ENCODE measurements at places on chromosomes 6 and 20.

DNA sequence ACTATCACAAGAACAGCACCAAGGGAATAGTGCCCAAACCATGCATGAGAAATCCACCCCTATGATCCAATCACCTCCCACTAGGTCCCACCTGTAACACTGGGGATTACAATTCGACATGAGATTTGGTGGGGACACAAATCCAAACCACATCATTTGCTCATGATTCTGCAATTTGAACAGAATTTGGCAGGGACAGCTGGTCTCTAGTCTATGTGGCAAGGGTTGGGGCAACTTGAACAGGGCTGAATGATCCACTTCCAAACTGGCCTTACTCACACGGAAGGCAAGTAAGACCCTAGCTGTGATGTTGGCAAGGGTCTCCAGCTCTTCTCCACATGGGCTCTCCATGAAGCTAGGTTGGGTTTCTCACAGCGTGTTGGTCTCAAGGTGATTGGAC lies 10.1 kb upstream of the FKBP5 start:
- no peak for DNase-seq

DNA sequence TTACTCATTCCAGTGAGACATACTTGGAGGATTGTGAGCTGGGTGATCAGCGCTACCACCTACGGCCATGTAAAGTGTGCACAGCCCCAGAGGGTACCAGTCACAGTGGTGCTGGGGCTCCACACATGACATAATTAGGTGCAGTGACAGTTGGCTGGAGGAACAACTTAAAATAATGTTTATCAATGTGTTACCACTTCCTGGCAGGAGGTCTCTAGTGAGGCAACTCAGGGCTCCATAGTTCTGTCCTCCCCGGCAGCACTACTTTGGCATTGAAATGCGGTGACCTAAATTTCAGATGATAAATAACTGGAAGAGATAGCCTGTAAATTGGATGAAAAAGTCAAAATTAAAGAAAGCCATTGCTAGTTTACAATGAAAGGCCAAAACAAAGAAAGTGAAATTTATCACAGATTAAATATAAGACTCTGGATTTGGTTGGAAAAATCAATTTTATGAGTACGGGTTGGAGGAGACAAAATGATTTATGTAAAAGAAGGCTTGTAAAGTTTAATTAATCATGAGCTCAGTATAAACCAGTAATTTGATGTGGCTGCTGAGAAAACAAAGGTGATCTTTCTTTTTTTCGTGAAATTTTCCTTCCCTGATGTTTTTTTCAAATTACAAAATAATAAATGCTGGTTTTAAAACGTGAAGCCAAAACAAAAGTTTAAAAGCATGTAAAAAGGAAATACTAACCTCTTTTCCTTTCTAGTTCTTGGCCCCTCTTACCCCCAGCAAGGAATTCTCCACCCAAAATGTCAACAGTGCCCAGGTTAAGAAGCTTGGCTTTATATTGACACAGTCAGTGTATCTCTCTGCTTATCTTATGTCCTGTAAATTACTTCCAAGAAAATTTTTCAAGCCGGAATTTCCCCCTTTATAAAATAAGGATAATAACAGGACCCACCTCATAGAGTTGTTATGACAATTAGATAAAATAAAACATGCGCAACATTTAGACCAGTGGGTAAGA lies 126.7 kb upstream of the NOX3 start:
- no peak for DNase-seq

GRCh38 chr20:41524980-41525613 lies 93.1 kb downstream of the CHD6 start:
- no peak for DNase-seq

DNA sequence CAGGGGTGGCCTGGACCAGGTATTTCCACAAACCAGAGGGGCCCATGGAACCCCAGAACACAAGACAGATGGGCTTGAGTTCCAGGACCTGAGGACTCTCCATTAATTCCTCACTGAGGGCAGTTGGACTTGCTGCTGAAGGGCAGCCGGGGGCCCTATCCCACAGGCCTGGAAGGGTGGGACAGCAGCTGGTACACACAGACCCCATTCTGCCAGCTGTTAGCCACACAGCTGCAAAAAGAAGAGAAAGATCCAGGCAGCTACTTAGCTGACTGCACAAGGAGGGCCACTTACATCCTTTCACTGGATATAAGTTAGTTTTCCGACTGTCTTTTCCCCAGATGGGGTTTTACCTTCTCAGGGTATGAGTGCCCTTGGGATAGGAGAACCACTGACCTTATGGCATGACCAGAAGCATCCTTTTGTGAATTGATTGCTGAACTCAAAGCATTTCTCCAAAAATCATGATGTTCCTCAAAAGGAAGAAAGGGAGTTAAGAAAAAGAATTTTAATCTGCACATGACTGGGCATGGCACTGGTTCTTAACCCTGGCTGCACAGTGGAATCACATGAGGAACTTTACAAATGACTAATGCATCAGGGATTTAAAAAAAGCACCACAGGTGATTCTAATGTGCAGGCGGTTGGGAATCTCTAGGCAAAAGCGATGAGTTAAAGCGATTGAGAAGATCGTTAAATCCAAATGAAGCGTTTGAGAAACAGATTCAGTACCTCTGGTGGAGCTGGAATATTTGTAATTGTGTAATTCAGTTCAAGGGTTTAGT lies 199.4 kb downstream of the TFAP2A start:
- no peak for DNase-seq

GRCh38 chr6:20688710-20689500 lies 154.6 kb downstream of the CDKAL1 start:
- DNase-seq, result no peak

DNA sequence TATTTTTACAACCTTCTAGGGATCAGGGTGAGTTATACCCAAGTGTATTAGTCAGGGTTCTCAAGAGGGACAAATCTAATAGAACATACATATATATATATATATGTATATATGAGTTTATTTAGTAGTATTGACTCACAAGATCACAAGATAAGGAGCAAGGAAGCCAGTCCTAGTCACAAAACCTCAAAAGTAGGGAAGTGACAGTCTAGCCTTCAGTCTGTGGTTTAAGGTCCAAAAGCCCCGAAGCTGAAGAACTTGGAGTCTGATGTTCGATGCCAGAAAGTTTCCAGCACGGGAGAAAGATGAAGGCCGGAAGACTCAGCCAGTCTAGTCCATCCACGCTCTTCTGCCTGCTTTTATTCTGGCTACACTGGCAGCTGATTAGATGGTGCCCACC lies 632.7 kb upstream of the AGPAT4 start:
- no peak for DNase-seq

- DNase-seq, result no peak
These were observed 153.6 kb downstream of the NFATC2 start for GRCh38 chr20:51388756-51389542.

DNA sequence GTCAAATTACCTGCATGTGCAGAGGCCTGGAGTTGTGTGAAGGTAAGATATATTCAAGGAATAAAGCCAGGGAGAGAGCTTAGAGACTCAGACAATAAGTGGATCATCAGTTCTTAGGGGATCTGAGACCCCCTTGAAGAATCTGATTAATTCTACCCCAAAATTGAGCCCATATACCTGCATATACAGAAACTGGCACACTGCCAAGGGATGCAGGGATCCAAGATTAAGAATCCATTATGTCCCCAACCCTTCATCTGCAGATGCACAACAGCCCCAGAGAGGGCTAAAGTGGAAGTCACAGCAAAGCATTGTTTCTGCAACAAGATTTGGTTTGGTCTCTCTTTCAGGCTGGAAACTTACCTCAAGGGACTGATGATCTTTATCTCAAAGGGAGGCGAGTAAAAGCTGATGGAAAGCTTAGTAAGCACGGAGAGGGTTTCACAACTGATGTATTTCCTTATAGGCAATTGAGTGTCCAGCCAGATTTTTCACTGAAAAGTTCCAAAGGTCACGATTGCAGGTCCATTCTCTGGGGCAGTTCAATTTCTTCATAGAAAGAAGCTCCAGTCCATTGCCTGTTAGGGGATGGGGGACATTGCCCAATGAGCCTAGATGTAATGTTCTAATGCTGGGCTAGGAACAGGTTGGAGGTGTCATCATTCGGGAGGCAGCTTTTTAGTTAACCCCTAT lies 20.9 kb upstream of the STK35 start:
- no peak for DNase-seq

DNA sequence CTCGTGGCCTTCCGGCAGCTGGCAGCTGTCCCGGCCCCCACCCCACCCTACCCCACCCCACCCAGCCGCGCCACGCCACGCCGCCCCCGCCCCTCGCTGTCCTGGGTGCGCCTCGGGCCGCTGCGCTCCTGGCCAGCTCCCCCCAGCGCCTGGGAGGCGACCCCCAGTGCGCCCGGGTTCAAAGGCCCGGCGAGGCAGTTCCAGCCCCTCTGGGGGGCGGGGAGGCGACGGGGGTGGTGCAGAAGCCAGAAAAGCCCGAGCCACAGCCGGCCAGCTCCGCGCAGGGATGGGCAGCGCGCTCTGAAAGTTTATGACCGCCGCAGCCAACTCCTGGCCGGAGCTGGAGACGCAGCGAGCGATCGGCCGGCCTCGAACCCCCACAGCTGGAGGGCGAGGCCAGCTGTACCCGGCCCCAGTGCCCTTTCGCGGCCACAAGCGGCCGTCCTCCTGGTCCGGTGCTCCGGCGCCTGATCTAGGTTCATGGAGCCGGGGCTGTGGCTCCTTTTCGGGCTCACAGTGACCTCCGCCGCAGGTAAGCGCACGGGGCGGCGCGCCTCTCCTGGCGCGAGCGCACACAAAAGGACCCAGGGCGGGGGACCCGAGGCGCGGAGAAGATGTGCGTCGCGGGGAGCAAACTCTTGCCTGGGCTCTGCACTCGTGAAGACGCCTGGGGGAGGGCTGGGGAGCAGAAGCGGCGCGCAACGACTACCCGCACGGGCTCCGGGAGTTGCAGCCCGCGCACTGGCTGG lies at the start of gene EDN3:
Gene EDN3, plus strand, starts transcription at position 279 of the 749 bp plus-strand sequence. Its CDS starts 202 bp downstream, at position 481.
- DNase-seq, result no peak

GRCh38 chr6:21050935-21051334 lies 516.7 kb downstream of the CDKAL1 start:
- DNase-seq, result no peak

DNA sequence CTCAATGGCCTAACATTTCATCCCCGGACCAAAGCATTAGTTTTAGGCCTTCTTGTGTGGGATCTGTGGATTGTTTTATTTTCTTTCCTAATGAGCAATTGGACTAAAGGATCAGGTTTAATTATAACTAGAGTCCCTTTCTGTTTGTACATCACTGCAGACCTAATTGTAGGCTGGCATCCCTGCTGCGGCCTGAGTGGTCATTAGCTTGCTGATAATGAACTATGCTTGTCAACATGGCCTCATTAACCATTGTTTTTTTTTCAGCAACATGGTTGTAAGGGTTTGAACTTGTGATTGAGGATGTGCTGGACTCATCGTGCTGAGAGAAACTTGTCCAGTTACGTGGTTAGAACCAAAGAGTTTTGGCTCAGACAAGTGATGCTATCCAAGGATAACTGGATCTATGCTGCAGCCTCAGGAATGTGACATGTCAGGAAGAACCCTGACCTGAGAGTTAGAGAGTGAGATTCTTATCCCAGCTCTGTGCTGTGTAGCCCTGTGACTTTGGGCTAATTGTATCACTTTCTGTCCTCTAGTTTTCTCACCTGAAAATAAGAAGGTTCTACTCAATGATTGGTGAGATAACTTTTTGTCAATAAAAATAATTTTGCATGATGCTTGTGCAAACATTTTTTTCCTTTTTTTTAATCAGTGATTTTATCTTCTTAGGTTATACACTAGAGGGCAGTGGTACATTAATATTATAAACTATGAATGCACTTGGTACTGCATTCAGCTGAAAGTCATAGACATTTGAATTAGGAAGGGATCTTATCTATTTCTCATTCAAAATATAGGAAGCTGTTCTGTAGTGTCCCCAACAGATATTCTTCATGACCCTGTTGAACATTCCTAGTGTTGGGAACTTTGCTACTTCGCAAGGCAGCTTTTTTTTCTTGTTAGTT lies 140.9 kb downstream of the RNF144B start:
- DNase-seq, result no peak

DNA sequence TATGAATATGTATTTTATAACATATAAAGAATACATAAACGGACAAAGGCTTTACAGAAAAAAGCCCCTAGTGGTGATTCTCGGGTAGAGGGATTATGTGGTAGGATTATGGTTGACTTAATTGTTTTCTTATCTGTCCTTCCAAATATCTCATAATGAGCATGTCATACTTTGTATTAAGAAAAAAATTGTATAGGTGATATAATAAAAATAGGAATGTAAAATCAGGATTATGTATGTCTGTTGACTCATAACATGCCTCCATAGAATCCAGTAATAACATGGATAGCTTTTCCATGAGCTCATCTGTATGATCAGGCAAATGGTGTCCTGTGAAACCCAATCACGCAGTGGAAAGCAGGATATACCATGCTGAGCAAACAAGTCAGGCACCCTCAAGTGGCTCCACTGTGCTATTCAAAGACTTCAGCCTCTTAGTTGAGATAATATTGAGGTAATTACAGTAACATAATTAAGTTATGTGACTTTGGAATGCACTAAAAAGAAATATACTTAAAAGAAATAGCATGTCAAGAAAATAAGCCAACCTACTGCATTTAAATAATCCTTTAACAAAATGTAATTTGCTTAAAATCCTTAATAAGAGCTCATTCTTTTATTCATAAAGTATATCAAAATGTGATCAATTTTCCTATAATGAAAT lies 39.6 kb upstream of the PRELID3B start:
- DNase-seq, result no peak

- no peak for DNase-seq
These were observed 130.9 kb downstream of the DTNBP1 start for GRCh38 chr6:15531973-15532372.

DNA sequence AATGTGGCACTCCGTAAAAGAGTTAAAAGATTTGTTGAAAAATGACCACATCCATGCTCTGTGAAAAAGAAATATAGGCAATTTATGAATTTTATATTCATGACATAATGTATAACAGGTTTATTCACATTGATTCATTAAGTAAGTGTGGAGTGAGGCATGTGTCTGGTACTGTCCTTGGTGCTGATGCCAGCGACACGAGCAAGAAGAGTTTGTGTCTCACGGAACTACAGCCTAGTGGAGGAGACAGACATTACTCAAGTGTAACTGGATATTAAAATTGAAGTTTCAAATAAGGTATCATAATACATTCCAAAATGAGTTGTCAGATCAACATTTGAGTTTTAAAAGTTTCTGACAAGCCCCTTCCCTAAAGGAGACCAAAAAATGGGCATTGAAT lies 158.2 kb upstream of the PRND start:
- no peak for DNase-seq

DNA sequence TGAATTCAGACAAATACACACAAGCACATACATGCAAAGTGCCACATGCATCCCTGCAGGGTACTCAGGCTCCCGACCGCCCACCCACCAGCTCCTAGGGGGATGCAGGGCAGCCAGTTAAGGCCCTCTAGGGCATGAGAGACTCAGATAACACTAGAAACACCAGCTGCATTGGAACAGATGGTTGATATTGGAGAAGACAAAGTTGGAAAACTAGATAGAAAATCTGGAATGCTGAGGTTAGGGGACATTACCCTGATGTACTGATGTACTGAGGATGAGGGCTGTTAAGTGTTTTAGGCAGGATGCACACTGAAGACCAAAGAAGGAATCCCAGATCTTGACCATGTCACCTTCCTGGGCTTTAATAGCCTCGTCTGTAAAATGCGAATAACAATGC lies 134.6 kb upstream of the ECI2 start:
- no peak for DNase-seq

All from activated T-cell treated with anti-CD3 and anti-CD28 coated beads, Interleukin-2, amount 50 U/mL, for 72 hours (primary cell).